GM06990 (cell line): ENCODE measurements at places on chromosomes 2 and 18.
A peak's percentile ranks its signal among the peaks of the same experiment; 100 is the strongest.

GRCh38 chr2:8403876-8404275 lies 278.0 kb upstream of the ID2 start:
- DNase-seq = no peak

- no peak for DNase-seq
These were observed 400.3 kb upstream of the CNTNAP5 start for GRCh38 chr2:123624816-123625215.

DNA sequence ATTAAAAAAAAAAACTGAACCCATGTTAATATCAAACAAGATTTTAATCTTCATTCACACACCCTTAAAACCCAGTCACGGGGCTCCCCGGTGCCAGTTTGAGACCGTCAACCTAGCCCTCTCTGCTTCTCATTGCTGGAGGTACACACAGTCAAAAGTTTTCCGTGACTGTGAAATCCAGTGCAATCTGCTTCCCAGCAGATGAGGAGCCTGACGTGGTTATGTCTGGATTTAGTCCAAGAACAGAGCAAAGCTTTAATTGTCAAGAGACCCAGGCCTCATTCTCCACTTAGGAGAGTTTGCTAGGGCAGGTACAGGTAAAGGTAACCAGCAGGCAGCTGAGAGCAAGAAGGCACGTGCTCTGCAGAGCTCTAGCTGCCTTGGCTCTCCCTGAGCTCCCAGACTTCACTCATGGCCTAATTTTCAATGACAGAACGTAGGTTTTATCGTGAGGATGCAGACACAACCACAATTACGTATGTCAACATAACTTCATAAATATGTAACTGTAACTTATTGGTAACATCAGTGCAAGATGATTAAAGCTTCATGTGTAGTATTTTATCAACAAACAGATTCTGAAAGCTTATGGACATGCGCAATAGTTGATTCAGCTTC lies 56.3 kb downstream of the SLC16A14 start:
- DNase-seq = no peak

DNA sequence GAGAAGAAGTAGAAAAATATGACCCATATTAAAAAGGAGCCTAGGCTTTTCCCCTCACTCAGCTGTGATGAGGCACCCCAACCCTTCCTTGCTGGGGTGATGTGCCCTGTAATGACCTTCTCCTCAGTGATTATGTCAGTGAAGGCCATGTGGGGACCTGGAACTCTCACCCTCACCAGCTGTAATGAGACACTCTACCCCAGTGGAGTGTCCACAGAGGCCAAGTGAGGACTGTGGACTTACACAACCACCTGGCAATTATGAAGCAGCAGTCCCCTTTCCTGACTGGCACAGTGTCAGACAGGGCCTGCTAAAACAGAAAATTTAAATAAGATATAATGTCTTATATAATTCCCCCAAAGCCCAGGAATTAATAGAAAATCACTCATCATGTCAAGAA lies 54.2 kb downstream of the SEMA4F start:
- no peak for DNase-seq

- no peak for DNase-seq
These were observed 2.9 kb upstream of the SCYGR2 start for GRCh38 chr2:227595797-227596196.

DNA sequence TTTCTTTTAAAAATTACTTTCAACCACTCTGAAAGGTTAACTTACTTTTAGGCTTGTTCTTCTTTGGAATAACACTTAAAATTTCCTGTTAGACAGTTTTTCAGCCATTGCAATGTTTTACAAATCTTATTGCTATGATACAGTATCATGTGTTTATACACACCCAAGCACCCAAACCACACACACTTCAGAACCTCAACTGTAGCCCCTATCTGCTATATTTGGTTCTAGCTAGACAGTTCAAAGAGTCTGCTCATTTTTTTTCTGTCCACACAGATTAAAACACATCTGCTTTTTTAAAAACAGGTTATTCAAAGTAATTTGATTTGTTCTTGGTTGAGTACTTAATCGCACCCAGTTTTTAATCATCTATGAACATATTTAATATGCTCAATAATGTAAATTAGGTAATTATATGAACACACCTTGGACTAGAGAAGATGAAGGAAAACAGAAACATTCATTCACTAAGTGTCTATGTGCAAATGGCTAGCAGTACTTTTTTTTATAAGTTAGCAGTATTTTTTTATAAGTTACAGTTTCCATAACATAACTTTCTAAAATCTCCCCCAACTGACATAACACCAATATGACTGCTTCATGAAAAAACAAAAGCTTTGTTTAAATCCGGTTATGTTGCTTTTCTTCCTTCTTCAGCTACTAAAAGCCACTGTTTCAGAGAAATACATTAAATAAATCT lies 17.6 kb downstream of the FBXO11 start:
- no peak for DNase-seq

DNA sequence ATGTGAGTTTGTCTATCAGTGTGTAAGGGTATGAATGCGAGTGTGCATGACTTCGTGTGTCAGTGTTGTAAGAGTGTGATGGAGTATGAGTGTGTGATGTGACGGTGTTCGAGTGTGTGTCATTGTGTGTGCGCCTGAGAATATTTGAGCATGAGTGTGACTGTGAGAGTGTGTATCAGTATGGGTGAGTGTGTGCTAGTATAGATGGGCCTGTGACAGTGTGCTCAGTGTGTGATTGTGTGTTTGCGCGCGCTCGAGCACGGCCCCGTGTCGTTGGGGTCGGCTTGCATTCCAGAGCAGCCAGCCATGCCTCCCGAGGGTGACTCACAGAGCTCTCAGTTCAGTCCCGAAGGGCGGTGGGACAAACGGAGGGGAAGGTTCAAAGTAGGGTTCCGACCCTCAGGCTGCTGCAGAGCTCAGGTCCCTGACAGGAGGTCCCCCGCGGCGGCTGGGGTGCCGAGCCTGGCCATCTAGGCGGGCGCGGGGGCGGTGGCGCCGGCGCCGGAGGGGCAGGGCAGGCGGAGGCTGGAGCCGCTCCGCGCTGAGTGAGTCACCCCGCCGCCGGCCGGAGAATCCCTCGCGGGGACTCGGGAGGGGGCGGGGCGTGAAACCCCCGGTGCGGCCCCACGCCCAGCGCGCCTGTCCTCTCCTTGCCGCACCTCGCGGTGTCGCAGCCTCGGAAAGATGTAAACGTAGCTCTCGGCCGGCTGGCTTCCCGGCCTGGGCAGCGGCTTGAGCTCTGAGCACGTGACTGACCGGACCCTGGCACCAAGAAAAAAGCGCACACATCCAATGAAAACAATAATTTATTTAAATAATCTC lies 3.8 kb downstream of the DLX2 start:
- peak; percentile 64 for DNase-seq

DNA sequence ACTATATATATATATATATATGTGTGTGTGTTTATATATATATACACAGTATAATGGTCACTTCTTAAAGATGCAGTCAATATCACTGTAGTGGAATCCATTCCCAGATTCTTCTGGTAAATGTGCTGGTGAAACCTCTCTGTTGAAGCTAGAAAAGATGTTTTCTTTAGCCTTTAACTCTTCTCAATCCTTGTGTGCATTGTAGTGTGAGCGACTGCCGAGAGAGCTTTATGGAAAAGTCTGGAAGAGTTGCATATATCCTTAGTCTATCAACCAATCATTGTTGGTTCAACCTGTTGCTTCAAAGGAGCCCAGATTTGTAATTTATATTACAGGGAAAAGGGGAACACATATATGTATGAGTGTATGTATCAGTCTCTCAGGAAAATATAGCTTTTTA lies 27.7 kb downstream of the SLC66A3 start:
- no peak for DNase-seq

DNA sequence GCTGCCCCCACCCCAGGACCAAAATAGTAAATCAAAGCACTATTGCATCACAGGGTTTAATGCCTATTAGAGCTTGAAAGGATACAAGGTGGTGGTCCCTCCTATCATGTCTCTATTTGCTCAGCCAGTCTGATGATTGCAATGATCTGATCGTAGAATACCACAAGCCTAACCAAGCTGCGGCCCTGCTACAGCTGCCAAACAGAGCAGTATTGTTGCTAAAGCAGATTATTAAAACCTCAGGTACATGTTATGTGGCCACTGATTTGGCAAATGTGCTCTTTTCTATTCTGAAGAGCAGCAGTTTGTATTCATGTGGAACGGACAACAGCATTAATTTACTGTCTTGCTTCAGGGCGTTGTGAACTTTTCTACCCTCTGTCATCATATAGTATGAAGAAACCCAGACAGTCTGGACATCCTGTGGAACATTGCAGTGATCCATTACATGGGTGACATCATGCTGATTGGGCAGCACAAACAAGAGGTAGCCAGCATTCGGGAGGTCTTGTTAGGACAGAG lies 8.4 kb upstream of the VAPA start:
- DNase-seq = no peak

- DNase-seq = no peak
These were observed 5.3 kb upstream of the TMEM37 start for GRCh38 chr2:119426396-119426675.

DNA sequence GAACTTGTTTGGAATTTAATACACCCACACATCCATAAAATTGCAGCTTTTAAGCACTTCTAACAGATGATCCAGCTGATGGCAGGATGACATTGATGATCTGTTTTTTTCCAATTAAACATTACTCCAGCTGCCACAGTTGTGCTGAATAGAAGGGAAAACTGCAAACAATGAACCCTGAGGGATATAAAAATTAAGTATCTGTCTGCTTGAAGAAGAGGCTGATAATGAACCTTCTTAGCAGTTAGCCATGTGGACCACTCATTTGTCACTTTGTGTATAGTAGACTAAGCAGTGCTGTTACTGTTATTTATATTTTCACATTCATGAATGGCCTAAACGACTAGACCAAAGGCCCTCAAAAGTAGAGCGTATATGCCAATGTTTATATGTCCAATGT lies 1201.0 kb upstream of the LRRTM1 start:
- no peak for DNase-seq

DNA sequence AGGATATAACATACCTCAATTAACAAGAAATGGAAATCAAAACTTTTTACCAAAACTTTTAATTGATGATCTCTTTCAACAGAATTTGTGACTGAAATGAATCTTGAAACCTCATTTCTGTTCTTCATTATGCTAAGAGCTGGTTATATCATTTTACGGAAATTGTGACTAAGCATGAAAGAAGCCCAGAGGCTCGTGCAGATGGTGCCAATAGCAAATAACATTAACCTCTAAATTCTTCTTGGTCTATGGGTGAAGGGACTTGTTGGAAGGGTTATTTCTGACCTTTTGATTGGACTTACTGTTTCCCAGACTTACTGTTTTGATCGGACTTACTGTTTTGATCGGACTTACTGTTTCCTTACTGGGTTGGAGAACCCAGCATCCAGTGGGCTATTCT lies 435.6 kb downstream of the TDRD15 start:
- no peak for DNase-seq

- no peak for DNase-seq
These were observed 3.3 kb upstream of the CETN1 start for GRCh38 chr18:576924-577323.

DNA sequence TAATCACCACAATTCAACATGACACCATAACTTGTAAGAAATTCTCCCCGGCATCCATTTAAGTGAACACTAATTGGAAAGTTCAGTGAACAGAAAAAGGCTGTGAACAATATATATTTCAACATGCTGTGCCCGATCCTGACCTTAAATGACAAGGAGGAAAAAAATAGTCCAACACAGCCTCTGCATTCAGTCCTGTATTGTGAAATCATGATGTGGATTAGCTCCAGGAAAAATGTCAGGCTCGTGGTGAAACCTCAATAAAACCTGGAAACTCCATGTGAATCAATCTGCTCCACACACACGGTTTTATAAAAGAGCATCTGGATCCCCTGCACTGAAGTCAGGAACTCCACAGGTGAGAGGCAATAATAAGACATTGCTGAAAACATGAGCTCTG lies 145.4 kb upstream of the SPOPL start:
- DNase-seq = no peak

- DNase-seq = no peak
These were observed 181.9 kb downstream of the MREG start for GRCh38 chr2:215831296-215831913.

DNA sequence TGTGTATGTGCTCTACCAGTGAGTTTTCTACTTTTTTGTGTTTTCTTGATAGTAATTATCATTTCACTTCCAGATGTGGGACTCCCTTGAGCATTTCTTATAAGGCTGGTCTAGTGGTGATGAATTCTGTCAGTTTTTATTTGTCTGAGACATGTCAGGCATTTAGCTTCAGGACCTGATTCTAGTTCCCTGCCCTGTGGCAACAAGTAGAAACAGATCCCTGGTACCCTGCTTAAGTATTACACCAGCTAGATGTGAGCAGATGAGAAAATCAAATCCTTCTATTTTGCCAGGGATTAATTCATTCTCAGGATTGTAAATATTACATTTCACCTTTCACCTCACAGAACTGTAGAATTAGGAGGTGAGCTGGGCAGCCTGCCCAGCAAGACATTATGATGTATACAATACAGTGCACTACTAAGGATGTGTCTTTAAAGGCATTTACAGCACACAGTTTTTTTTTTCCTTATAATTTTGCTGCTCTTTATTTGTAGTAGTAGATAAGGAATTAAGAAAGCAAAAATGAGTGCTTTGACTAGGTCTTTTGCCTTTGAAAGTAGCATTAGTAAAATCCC lies 35.1 kb downstream of the GALM start:
- no peak for DNase-seq

GRCh38 chr2:22397847-22398246 lies 987.1 kb upstream of the KLHL29 start:
- DNase-seq = no peak

DNA sequence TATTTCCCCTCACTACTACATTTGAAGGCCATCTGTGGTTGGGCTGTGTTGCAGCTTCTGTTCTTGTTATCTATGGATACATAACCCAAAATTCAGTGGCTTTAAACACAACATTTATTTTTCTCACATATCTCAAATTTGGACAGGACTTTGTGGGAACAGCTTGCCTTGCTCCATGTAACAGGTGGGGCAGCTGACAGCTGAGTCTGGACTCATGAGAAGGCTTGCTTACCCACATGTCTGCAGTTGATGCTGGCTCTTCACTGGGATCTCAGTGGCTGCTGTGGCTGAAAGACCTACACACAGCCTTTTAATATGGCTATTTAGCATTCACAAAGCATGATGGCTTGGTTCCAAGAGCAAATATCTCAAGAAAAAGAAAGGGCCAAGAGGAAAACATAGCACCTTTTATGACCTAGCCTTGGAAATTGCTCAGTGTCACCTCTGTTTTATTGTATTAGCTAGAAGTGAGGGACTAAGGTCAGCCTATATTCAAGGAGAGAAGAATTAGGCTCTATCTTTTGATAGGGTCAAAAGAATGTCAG lies 296.8 kb upstream of the ZNF521 start:
- DNase-seq = no peak

DNA sequence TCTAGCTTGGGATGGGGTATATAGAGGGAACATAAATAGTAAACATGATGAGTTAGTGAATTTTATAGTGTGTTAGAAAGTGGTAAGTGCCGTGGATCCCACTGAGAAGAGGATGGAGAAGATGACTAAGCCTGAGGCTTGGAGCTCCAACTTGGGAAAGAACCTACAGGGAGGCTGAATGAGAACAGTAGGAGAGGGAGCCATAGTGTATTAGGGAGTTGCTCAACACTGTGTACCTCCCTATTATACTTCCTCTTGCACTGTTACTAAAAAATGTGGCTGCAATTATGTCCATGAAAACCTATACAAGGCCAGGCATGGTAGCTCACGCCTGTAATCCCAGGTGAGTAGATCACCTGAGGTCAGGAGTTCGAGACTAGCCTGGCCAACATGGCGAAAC lies 2.9 kb upstream of the SLC19A3 start:
- no peak for DNase-seq
